ENCODE measurements at places on chromosomes 12 and 14. TPM values are rescaled to one million over a fixed set of nuclear protein-coding genes. Genes with fewer than 3 reads are reported as not detected.

DNA sequence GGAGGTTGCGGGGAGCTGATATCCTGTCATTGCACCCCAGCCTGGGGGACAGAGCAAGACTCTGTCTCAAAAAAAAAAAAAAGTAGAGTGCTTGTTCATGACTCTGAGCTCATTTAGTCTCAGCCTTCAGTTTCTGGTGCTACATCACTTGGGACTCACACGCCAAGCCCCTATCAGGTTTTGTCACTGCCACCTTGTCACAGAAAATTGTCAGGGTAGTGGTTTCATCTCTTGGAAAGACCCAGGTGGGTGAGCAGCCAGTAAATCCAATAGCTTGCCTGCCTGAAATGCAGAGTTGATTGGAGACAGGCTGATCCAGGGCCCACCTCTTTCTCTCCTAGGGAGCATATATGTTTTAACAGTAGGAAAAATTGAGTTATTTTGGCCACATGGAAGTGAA lies 113.0 kb downstream of the FGD4 start:
- H3K27ac ChIP-seq, result no peak overlapping the region
- no peak for DNase-seq
- H3K27me3 ChIP-seq, result no peaks in the 10 kb centered on the region

DNA sequence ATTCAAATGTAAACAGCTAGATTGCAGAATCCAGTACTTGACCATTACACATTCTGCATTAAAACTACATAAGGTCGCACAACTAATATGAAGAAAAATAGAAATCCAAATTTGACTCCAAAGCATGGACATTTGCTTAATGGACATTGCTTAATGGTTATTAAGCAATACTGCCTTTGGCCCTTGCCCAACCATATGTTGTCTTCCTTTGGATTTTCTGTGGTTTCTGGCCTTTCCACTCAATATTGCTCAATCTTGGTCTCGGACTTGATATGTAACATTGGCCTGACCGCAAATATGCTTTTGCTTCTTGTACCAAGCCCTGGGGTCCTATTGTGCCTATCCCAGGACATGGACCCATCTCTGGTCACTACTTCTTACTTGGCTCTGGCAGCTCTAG lies 67.2 kb downstream of the PTPRR start:
- H3K4me3 ChIP-seq, result no peak overlapping the region
- H3K36me3 ChIP-seq, result no peaks in the 10 kb centered on the region
- no peaks in the 10 kb centered on the region for H3K4me1 ChIP-seq
- no peaks in the 10 kb centered on the region for H3K27me3 ChIP-seq

GRCh38 chr12:107418981-107419380 lies 266.6 kb upstream of the PWP1 start:
- H3K27ac ChIP-seq, result no peak overlapping the region
- no peaks in the 10 kb centered on the region for H3K36me3 ChIP-seq
- no peaks in the 10 kb centered on the region for H3K27me3 ChIP-seq
- H3K4me3 ChIP-seq, result no peak overlapping the region
- H3K4me1 ChIP-seq, result peaks cover 3% of the 10 kb centered on the region

GRCh38 chr14:105470350-105471296 lies 4.0 kb upstream of the CRIP2 start:
- peaks cover 10% of the 10 kb centered on the region for H3K27me3 ChIP-seq
- no peak overlapping the region for H3K4me3 ChIP-seq
- peak overlapping the region; percentile 77 for H3K27ac ChIP-seq
- DNase-seq, result no peak
- H3K36me3 ChIP-seq, result peaks cover 9% of the 10 kb centered on the region

GRCh38 chr12:24256684-24257083 lies 307.2 kb upstream of the SOX5 start:
- DNase-seq, result peak; percentile 55
- peaks cover 4% of the 10 kb centered on the region for H3K4me1 ChIP-seq
- no peaks in the 10 kb centered on the region for H3K27me3 ChIP-seq
- no peaks in the 10 kb centered on the region for H3K36me3 ChIP-seq

KRT82 gene
- total RNA-seq, result not detected

INHBC gene
- not detected for total RNA-seq

- H3K27ac ChIP-seq, result no peak overlapping the region
- no peak overlapping the region for H3K4me3 ChIP-seq
- H3K36me3 ChIP-seq, result no peaks in the 10 kb centered on the region
- no peak for DNase-seq
- no peaks in the 10 kb centered on the region for H3K27me3 ChIP-seq
These were observed 29.4 kb downstream of the TSPAN9 start for GRCh38 chr12:3106579-3106978.

- no peaks in the 10 kb centered on the region for H3K4me1 ChIP-seq
- H3K4me3 ChIP-seq, result no peak overlapping the region
- no peaks in the 10 kb centered on the region for H3K36me3 ChIP-seq
- H3K27ac ChIP-seq, result no peak overlapping the region
These were observed 6.6 kb upstream of the CYP46A1 start for GRCh38 chr14:99677231-99678140.

IGF1 gene
- not detected for total RNA-seq

SERPINA4 gene
- total RNA-seq, result not detected

CLEC6A gene
- not detected for total RNA-seq

GRCh38 chr12:32777159-32777558 lies 21.5 kb upstream of the YARS2 start:
- DNase-seq, result no peak
- no peaks in the 10 kb centered on the region for H3K27me3 ChIP-seq
- no peak overlapping the region for H3K27ac ChIP-seq
- H3K36me3 ChIP-seq, result no peaks in the 10 kb centered on the region
- H3K4me3 ChIP-seq, result no peak overlapping the region
- H3K4me1 ChIP-seq, result no peaks in the 10 kb centered on the region

DNA sequence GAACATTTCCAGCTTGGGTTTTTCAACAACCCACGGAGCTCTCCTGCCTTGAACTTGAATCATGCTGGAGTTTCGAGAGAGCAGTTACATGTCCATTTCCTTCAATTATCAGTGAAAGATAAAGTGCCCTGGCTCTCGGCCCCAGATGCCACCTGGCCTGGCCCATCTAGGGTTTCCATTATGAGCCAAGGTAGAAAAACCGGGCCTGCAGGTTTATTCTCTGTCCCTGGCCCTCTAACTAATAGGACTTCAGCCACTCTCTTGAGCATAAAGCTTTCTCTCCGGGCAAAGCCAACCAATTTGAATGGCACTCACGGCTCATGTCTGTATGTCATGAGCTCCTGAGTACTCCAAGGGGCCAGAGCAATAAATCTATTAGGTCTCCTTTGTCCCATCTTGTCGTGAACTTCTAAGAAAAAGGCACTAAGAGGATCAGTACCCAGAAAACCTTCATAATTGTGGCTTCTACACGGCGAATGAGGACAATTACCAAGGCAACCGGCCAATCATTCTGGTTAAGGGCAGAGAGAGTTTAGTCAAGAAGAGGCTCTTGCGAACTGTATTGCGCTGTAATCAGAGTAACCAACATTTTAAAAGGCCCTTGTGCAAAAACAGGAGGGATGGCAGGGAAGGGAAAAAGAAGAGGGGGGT lies 392.3 kb downstream of the MED13L start:
- H3K4me3 ChIP-seq, result no peak overlapping the region
- H3K36me3 ChIP-seq, result no peaks in the 10 kb centered on the region
- DNase-seq, result peak; percentile 22
- no peaks in the 10 kb centered on the region for H3K4me1 ChIP-seq
- peaks cover 5% of the 10 kb centered on the region for H3K27me3 ChIP-seq

APOF gene
- total RNA-seq, result not detected

- no peak overlapping the region for H3K4me3 ChIP-seq
- no peaks in the 10 kb centered on the region for H3K27me3 ChIP-seq
- no peak for DNase-seq
- no peaks in the 10 kb centered on the region for H3K36me3 ChIP-seq
- no peaks in the 10 kb centered on the region for H3K4me1 ChIP-seq
These were observed 48.0 kb downstream of the DRAM1 start for GRCh38 chr12:101925361-101925760.

DNA sequence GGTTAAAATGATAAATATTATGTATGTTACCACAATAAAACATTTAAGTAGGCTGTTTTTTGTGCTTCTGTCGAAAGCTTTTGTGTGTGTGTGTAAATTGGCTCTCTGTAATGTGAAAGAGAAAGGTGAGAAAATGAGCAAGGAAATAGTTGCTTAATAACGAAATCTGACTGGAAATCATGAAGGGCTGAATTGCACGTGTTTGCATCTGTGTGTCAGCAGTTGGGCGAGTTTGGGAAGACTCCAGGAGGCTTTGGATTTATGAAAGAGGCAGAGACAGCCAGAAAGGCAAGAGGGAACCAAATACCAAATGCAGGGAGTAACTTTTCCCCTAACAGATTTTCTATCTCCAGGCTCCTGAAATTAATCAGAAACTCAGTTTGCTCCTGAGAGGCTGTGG lies 47.2 kb upstream of the PLEKHG3 start:
- no peak overlapping the region for H3K27ac ChIP-seq
- no peak for DNase-seq
- H3K36me3 ChIP-seq, result no peaks in the 10 kb centered on the region
- H3K4me3 ChIP-seq, result no peak overlapping the region

SEL1L gene
- 62.9 TPM for total RNA-seq

GRCh38 chr12:98592825-98593322 lies 612 bp upstream of the SLC25A3 start:
- no peak for DNase-seq
- H3K36me3 ChIP-seq, result peaks cover 29% of the 10 kb centered on the region
- peak overlapping the region; percentile 91 for H3K4me3 ChIP-seq
- H3K4me1 ChIP-seq, result no peaks in the 10 kb centered on the region

GRCh38 chr12:16261944-16262475 lies 15.5 kb downstream of the SLC15A5 start:
- H3K27ac ChIP-seq, result no peak overlapping the region
- no peak for DNase-seq
- H3K4me3 ChIP-seq, result no peak overlapping the region
- H3K36me3 ChIP-seq, result no peaks in the 10 kb centered on the region
- H3K27me3 ChIP-seq, result no peaks in the 10 kb centered on the region

DNA sequence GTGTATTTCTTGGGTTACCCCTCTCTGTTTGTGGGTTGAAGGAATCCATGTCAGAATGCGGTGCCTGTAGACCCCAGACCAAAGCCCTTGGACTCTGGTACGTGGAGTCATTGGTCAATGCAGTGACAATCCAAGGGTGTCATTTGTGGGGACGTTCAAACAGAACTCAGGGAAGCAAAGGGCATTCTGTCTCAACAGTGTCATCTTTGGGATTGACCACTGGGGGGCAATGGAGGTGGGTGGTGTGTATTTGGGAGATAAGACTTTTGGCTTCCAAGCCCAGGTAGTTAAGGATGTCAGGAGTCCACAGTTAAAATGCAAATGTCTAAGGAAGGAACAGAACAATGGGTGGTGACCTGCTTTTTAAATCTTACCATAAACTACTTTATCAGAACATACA lies 54.6 kb upstream of the CCDC175 start:
- H3K36me3 ChIP-seq, result no peaks in the 10 kb centered on the region
- H3K27ac ChIP-seq, result no peak overlapping the region

- no peak overlapping the region for H3K27ac ChIP-seq
- H3K4me1 ChIP-seq, result no peaks in the 10 kb centered on the region
- DNase-seq, result peak; percentile 45
- H3K27me3 ChIP-seq, result peaks cover 31% of the 10 kb centered on the region
- no peak overlapping the region for H3K4me3 ChIP-seq
- H3K36me3 ChIP-seq, result no peaks in the 10 kb centered on the region
These were observed 3.3 kb downstream of the AHNAK2 start for GRCh38 chr14:104974665-104975390.

DNA sequence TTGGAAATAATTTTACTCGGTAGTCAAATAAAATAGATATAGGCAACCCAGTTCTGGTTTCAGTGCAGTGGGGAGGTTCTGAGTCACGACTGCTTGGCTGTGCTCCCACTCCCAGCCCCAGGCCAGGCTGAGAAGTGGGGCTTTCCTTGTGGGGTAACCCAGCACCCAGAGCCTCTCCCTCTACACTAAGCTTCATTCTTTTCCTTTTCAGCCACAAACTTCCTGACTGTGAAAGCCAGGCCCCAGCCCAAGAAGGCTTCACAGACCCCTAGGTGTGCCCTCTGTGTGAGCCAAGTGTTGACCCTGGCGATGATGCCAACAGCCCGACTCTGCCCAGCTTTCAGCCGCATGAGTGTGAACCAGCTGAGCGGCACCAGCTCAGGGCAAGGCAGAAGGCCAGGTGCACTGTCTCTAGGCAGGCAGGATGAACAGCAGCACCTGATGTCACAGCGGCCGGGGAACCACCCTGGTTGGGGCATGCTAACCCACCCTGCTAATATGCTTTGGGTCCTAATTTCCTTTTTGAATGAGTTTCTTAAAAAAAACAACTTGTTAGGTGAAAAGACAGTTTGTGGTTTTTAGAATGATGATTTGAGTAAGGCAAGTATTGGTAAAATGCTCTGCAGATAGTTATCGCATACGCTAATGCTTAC lies 42.2 kb upstream of the ATP23 start:
- H3K4me1 ChIP-seq, result peaks cover 14% of the 10 kb centered on the region
- peaks cover 6% of the 10 kb centered on the region for H3K27me3 ChIP-seq
- H3K27ac ChIP-seq, result no peak overlapping the region
- H3K4me3 ChIP-seq, result no peak overlapping the region
- H3K36me3 ChIP-seq, result no peaks in the 10 kb centered on the region

NOS1 gene
- total RNA-seq, result 0.68 TPM

DNA sequence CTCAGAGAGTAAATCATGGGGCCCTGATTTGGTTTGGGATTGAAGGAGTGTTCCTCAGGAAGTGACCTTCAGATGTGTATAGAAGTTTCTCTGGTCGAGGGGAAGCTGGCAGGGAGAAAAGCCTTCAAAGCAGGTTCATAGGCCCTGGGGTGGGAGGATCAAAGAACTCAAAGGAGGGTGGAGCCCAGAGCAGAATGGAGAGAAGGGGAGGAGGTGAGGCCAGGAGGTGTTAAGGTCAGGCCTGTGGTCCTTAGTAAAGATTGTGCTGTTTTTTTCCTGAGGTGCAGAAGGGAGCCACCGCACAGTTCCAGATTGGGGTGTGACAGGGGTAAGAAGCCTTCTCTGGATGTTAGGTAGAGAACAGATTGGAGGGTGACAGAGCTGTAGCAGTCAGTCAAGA lies 9.7 kb upstream of the CFAP251 start:
- H3K27ac ChIP-seq, result no peak overlapping the region
- H3K27me3 ChIP-seq, result no peaks in the 10 kb centered on the region
- peaks cover 55% of the 10 kb centered on the region for H3K36me3 ChIP-seq
- no peaks in the 10 kb centered on the region for H3K4me1 ChIP-seq

CIROP gene
- total RNA-seq, result 0.64 TPM

DNA sequence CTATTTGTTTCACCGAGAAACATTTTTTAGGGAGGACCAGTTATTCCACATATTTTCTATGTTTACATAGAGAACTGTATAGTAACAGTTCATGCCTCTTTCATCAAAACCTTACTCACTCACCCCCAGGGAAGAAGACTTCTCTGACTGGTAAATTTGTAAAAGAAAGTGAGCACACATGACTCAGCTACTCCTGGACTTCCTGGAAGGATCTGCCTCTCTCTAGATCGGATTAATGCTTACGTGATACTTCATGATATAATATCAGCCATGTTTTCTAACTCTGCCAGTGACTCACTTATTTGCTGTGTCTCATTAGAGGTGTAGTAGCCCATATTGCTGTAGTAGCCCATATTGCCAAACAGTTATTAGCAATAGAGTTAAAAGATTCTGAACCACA lies 494.3 kb upstream of the ATXN7L3B start:
- no peak for DNase-seq
- H3K4me1 ChIP-seq, result no peaks in the 10 kb centered on the region
- H3K36me3 ChIP-seq, result no peaks in the 10 kb centered on the region
- no peak overlapping the region for H3K4me3 ChIP-seq
- H3K27me3 ChIP-seq, result no peaks in the 10 kb centered on the region
- H3K27ac ChIP-seq, result no peak overlapping the region

GRCh38 chr12:9786726-9787717 lies 26.3 kb upstream of the CD69 start:
- H3K4me1 ChIP-seq, result no peaks in the 10 kb centered on the region
- no peaks in the 10 kb centered on the region for H3K36me3 ChIP-seq
- no peak overlapping the region for H3K27ac ChIP-seq

Data from endodermal cell (in vitro differentiated cells).